ENCODE measurements at places on chromosomes 2 and 18.

GRCh38 chr18:62037012-62037742 lies 144.4 kb upstream of the RNF152 start:
- no peak for DNase-seq

DNA sequence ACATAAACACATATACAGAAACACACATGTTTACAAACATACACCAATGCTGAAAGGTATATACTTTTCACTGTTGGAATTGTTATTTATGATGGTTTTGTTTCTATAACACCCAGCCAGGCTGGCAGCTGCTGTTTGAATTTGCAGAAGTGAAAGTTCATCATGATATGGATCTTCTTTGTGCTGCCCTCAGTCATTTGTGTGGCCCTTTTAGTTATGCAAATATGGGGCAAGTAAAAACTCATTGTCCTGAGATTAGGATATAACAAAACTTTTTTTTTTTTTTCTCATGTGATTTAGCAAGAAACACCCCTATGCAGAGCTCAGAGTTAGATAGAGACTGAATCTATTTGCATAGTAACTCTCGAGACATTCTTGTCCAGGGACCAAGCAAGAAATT lies 714.1 kb downstream of the KCNJ3 start:
- DNase-seq, result no peak

DNA sequence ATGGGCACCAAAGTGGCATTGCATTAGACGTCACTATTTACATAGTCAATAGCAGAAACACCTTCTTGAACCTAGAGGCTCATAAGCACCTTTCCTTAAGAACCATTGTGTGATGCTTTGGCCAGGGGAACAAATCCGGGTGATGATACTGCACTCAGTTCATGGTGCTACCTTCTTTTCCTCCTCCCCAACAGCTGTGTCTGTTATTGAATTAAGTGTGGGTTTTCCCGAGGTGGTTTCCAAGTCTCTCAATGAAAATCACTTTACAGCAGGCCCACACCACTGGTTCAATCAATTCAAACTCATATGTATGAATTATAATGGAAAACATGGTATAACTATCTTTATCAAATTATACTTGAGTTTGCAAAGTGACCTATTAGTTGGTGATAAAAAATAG lies 9.3 kb upstream of the EFEMP1 start:
- DNase-seq, result no peak

GRCh38 chr2:11967946-11968465 lies 221.6 kb downstream of the LPIN1 start:
- DNase-seq, result no peak

GRCh38 chr2:33266467-33266866 lies 210.0 kb upstream of the RASGRP3 start:
- DNase-seq, result no peak

- no peak for DNase-seq
Measured at GRCh38 chr18:55878224-55878623, 290.2 kb upstream of the TCF4 start.

DNA sequence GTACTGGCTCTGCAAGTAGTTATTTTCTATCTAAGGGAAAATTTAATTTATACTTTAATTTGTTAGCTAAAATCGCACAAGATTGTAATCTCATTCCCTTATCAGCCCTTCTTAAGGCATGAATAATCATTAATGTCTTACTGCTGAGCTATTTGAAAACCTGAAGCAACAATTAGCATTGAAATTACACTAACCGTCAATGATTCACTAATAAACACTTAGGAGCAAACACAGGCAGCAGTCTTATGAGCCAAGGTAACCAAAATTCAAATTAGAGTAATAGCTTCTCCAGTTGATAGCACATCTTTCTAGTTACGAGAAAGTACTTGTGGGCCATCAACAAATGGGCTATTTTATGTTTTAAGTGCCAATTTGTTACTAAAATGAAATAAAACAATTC lies 1289.7 kb downstream of the LRP1B start:
- DNase-seq, result no peak

GRCh38 chr18:49738721-49739120 lies 74.6 kb downstream of the ACAA2 start:
- no peak for DNase-seq

- DNase-seq, result no peak
Measured at GRCh38 chr2:96594691-96595152, 43.4 kb downstream of the KANSL3 start.

- DNase-seq, result no peak
Measured at GRCh38 chr18:11454040-11454439, 155.4 kb upstream of the SLC35G4 start.

DNA sequence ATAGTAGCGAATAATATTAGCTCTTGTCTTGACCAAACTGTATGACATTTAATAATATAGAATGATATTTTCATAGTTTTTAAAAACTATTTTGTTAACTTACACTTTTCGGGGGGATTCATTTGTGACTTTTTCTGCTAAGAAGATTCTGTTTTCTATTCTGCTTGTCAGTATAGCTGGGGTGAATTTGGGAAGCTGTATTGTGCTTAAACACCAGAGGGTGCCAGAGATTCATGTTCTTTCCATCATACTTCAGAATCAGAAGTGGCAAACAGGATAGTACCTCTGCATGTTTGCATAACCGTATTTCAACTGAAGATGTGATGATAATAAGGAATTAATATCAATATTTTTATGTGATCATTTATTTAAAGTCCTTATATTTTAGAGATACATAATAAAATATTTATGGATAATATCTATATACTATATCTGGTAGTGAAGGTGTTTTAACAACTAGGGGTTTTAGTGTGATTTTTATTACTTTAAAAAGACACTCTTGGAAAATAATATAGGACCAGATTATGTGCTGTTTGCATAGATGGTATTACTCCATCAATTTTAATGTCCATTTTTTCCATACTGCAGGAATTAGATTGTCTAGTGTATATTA lies 81.0 kb downstream of the TAF4B start:
- DNase-seq, result no peak

GRCh38 chr18:23369266-23369665 lies 83.8 kb upstream of the RIOK3 start:
- no peak for DNase-seq

DNA sequence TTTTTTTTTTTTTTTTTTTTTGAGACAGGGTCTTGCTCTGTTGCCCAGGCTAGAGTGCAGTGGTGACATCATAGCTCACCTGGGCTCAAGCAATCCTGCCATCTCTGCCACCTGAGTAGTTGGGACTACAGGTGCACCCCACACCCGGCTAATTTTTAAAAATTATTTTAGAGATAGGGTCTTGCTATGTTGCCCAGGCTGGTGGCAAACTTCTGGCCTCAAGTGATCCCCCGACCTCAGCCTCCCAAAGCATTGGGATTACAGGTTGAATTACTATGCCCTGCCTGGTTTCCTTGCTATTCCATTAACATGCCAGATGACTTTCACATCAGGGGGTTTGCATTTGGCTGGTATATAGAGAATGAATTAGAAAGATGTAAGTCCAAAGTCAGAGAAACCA lies 253.2 kb downstream of the CAMKMT start:
- DNase-seq, result no peak

DNA sequence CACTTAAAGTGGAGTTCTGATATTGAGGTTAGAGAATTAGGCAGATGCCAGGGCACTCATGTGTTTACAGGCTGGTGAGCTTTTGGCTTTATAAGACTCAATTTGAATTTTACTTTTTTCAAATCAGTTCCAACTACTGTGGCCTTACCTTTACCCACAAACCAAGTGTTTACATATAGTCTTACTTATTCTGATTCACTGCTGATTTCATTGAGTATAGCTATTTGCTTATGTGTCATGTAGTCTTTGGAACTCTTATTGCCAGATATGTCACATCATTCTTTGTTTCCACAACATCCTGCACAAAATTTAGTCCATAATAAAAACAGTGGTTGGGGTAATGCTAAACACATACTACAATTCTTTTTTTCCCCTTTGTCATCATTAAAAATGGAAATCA lies 96.5 kb downstream of the XIRP2 start:
- no peak for DNase-seq

GRCh38 chr2:66888791-66889631 lies 454.1 kb downstream of the MEIS1 start:
- no peak for DNase-seq

DNA sequence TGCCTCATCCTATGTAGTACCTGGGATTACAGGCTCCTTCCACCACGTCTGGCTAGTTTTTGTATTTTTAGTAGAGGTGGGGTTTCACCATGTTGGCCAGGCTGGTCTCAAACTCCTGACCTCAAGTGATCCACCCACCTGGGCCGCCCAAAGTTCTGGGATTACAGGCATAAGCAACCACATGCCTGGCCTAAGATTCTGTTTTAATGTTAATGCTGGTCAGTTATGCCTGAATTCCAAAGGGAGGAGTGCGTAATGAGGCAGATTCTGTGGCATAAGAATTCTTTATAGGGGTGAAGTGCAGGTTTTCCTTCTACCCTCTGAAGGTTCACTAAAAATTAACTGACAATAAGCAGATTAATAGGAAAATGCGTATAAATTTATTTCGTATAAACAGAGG lies 1343.8 kb upstream of the LRRTM1 start:
- DNase-seq, result no peak

DNA sequence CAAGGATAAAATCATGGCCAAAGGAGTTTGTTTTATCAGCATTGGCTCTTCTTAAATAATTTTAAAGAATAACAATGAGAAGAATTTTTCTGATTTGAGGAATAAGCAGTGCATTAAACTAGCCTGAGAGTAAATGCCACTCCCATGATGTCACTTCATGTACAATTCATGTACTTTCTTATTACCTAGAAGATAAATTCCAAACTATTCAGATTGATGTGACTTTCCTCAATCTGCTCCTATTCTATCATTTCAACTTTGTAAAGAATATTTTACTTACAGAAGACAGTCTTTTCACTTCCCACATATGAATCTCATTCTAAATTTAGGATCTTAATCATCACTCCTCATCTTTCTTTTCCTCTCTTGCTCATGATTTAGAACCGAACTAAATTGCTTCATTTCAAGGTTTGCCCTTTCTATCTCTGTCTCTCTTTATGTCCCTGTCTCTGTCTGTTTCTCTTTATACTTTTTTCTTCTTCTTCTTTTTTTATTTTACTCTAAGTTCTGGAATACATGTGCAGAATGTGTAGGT lies 1142.0 kb upstream of the PIK3C3 start:
- no peak for DNase-seq

GRCh38 chr2:65360441-65360840 lies 72.0 kb downstream of the SPRED2 start:
- DNase-seq, result no peak

DNA sequence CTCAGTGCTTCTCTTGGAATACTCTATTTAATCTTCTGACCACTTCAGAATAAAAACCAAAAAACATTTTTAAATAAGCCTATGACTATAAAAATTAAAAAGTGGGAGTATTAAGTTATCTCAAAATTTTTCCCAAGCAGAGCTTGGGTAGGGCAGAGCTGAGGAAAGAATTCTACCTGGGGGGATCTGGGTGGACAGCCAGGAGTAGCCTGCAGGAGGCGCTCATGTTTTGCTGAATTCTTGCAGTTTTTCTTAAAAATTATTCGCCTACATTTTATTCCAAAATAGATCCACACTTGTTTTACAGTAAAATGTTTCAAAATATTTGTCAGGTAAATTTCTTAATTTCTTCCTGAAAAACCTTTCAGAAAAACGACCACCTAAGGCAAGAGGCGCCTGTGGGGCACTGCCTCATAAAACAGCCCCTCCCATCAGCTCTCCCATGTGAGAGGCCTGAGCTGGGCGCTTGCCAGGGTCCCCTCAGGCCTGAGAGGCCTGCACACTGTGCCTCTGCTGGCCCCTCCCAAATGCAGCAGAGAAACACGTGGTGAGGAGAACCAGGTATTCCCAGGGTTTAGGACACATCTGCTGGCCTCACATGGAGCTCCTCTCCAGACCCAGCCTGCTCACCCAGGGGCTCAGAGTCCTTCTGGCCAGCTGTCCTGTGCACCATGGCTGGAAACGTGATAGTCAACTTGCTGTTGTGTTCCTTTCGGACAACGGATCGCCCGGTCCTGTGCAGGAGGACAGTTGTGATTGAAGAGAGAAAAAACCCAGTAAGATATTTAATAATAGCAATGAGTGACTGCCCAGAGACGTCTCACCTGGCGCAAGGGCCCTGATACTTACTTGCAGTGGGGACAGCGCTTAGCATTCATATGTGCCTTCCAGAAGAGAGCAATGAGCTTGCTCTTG lies 17.5 kb downstream of the POLR1A start:
- no peak for DNase-seq

- DNase-seq, result no peak
Measured at GRCh38 chr2:151632993-151633565, 101.2 kb downstream of the NEB start.

DNA sequence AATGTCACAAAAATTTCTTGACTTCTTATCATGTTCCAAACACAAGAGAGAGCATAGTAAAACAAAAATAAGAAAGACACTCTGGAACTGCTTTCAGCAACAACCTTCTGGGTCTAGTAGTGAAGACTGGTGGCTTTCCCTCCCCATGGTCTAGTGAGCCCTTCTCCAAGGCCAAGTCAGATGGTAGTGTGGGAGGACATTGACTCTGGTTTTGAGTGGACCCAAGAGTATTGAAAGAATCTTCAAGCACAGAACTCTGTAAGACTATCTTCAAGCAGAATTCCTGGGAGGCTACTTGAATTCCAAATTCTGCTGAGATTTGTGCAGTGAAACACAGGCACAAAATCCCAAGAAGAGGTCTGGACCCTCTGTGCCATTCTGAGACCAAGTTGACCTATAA lies 21.1 kb downstream of the ANTXR1 start:
- no peak for DNase-seq

- DNase-seq, result no peak
Measured at GRCh38 chr2:178756343-178756742, 50.9 kb downstream of the TTN start.

DNA sequence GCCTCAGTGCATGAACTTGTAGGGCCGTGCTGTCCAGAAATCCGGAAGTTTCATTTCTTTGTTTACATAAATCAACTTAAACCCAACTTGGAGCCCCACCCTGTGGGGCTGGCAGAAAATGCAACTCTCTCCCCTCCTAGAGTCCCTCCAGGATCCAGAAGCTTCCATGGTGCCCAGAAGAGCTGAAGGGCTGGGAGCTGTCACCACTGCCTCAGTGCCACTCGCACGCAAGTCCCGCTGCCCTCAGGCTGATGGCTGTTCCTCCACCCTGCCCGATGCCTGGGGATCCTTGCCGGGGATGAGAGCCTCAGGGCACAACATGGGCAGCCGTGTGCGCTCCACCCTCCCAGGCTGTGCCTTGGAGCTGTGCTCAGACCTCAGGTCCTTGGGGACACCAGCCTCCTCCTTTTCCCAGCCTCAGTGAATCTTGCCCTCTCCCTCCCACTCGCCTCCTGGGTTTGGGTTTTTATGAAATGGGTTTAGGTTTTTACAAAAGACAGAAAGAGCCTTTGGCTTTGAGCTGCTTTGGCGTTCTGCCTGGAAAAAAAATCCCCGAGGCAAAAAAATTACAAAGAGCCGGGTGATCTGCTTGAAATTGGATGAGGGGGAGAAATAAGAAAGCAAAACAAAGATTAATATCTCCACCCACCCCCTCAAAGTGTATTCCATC lies 155.2 kb downstream of the TWIST2 start:
- peak; percentile 60 for DNase-seq
